ENCODE measurements at places on chromosomes 7 and 10.

- no peak for DNase-seq
Measured at GRCh38 chr7:130966246-130967009, 232.4 kb upstream of the KLF14 start.

GRCh38 chr10:33327751-33328150 is 6.7 kb downstream of the NRP1 start:
- DNase-seq: no peak

DNA sequence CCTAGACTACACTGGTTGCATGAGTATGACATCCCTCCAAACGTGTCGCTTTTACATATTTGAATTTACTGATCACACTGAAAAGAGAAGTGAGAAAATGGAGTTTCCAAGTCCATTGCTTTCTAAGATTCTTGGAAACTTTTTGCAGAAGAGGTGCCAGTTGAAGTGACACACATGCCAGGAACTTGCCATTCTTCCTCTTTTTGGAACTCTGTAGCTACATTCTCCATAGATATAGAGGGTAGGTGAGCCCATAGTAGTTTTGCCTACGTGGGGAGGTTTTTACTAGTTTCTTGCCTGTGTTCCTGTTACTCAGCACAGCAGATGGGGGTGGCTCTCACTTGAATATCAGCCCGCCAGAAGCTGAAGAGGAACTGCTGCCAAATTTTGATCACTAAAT is 286.6 kb upstream of the NRP1 start:
- DNase-seq: no peak

- DNase-seq: no peak
Measured at GRCh38 chr7:22200238-22200637, 156.7 kb downstream of the RAPGEF5 start.

DNA sequence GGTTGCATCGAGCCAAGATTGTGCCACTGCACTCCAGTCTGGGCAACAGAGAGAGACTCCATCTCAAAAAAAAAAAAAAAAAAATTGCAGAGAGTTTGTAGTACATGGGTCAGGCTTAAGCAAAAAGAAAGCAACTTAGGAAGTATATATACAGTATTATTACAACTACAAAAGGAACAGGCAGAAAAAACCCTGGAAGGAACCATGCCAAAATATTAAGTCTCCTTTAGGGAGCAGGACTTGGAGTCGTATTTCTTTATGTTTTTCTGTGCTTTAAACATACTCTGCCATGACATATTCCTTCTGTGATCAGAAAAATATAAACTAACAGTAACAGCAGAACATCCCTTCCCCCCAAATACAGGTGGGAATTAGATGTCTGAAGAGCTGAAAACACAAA is 144.4 kb downstream of the CUX1 start:
- no peak for DNase-seq

DNA sequence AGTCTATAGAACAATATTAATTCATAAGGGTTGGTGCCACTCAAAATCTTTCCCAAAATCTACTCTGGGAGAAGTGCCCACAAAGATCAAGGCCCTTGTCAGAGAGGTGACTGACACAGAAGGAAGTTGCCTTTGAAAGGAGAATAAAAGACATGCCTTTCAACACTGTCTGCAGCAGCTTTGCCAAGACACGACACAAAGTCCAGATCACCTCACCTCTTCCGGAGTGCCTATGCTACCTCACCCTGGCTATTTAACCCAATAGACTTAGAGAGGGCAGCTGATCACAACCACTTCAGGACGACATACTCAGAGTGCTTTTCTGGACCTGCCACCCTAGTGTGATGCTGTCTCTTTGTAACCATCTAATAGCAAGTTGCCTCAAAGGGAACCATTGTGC is 49.0 kb upstream of the YAE1 start:
- no peak for DNase-seq

DNA sequence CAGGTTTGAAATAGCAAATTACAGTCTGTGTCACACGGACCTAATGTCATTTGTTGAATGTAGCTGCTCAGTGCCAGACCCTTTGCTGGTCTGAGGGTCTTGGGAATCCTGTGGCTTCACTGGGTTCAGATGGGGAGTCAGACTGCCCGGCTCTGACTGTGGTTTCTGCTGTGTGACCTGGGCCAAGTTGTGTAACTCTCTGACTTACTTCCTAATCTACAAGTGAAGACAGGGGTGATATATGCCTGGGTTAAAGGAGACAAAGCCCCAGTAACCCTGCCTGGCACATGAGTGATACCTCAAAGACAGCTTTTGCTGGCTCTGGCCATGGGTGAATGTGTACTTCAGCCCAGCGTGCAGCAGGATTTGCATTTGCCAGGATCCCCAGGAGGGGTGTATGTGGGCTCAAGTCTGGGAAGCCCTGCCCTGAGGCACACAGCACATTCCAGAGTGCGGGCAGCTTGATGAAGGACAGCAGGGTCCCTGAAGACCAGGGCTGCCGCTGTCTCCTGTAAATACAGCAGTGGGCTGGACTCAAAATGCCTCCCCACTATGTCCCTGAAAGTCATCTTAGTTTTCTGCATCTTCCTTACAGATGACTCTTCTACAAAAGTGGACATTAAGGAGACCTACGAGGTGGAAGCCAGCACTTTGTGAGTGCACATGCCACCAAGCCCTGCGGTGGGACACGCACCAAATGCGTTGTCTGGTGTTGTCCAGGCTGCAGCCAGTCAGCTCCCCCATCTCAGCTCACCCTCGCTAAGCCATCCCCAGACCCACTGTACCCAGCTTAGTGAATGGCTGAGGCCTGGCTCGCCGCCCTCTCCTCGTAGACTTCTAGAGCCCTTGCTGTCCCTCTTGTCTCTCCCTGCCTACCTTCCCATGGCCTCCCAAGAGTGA is 16.4 kb downstream of the NACAD start:
- DNase-seq: no peak

DNA sequence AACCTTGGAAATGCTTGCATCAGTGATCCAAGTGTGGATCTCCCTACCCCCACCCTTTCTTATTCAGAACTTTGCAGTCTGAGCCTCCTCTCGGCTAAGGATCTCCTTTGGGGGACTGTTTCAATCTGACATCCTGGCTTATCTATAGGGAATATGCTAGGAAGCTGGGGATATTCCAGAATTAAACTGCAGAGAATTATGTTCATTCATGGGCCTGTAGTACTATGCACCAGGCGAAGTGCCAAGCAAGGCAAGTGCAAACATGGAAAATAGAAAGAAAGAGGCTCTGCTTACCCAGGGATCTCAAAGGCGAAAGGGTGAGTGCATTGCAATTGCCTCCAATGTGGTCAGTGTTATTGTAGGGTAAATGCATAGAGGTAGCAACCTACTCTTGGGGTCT is 96.5 kb downstream of the CACNB2 start:
- no peak for DNase-seq

- peak; percentile 62 for DNase-seq
Measured at GRCh38 chr10:30435073-30435422, 1.1 kb downstream of the MAP3K8 start.

- no peak for DNase-seq
Measured at GRCh38 chr10:47301833-47302232, 1.8 kb downstream of the GDF10 start.

- no peak for DNase-seq
Measured at GRCh38 chr10:14391342-14391741, 60.6 kb upstream of the FRMD4A start.

- DNase-seq: peak; percentile 51
Measured at GRCh38 chr7:100655908-100656674, at the start of gene ACTL6B. Gene ACTL6B, minus strand, starts transcription at chr7:100656448. Its CDS starts 94 bp downstream, at chr7:100656354.

DNA sequence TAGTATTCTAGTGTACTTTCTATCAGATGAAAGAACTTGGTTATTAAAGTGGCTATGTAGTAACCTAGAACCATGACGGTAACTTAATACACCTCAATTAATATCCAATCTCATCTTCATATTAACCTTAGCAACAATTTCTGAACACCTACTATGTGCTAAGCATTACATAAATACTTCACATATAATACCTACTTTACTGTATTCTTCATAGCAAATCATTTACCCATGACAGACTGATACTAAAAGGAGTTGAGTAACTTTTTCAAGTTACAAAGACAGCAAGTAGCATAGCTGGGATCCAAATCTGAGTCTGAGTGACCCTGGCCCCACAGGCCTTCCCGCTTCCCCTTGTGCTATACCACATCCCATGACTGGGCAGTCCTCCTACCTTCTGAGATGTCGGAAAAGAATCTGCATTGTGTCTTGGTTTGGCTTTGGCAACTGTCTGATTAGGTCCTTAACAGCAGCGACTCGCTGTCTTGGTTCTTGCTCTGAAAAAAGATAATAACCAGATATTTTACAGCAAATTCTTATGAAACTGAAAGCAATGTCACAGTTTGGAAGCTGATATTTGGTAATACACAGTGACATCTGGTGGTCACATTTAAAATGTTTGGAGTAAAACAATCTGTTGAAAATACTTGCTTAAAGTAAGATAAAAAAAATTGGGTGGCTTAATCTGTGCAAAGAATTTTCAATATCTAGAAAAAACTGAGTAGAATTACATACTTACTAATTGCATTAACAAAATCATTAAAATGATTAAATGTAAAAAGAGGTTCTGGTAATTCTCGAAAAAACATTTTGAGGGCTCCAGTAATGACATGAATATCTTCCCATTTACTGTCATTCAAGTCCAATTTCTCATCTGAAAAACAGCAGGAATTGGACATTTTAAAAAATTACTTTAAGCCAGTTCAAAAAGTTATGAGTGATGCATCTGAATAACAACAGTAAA is 120.1 kb downstream of the ARHGAP12 start:
- peak; percentile 89 for DNase-seq

DNA sequence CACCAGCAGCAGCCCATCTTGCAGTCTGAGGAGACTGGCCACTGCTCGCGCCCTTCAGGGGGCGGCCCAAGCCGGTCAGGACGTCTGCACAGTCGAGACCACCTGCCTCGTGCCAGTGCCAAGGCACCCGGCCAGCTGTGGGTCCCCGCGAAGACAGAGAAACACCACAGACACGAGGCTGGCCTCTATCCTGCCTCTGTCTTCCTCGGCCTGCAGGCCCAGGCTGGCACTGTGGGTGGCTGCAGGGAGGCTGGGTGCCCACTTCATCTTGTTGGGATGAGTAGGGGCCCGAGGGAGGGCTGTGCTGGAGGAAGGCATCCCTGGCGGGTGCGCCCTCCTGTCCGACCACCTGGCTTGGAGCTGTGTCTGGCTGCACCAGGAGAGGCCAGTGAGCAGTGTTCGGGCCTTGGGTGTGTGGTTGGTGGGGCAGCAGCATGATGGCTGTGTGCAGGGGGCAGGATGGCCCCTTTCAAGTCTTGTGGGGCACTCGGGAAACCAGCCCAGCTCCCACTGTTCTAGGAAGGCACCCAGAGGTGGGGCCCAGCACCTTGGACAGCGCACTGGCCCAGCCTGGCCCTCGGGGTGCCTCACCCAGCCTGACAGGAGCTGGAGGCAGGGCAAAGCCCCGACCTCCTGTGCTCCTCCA is 7.3 kb downstream of the DPYSL4 start:
- DNase-seq: peak; percentile 26

DNA sequence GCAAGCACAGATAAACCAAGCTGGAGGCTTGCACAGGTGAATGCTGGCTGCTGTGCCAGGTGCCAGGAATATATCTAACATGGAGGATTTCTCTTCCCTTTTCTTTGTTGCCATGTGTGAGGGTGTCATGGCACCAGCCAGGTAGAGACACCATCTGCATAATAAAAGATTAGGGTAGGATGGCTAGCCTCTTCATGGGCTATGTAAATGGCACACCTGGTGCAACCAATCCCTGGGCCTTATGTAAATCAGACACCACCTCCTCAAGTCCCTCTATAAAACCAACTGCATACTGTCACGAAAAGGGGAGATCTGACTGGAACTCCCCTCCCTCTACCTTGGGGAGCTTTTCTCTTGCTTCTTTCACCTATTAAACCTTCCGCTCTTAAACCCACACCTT is 322.5 kb upstream of the POM121L12 start:
- no peak for DNase-seq

DNA sequence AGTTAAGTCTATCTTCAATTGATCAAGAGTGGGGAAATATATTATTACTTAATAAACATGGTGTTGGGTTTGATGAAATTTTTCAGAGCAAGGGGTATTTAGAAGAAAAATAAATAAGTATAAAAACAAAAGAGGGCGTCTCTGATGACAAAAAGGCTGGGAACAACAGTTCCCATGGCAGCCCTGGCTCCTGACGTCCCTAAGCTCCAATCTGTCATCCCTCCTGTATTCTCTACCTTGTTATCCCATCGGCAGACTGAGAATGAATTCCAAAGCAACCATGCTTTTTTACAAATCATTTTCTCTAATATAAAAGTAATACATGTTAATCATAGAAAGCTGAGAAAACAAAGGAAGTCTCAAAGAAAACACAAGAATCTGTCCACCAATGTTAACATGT is 55.5 kb downstream of the SORBS1 start:
- no peak for DNase-seq

DNA sequence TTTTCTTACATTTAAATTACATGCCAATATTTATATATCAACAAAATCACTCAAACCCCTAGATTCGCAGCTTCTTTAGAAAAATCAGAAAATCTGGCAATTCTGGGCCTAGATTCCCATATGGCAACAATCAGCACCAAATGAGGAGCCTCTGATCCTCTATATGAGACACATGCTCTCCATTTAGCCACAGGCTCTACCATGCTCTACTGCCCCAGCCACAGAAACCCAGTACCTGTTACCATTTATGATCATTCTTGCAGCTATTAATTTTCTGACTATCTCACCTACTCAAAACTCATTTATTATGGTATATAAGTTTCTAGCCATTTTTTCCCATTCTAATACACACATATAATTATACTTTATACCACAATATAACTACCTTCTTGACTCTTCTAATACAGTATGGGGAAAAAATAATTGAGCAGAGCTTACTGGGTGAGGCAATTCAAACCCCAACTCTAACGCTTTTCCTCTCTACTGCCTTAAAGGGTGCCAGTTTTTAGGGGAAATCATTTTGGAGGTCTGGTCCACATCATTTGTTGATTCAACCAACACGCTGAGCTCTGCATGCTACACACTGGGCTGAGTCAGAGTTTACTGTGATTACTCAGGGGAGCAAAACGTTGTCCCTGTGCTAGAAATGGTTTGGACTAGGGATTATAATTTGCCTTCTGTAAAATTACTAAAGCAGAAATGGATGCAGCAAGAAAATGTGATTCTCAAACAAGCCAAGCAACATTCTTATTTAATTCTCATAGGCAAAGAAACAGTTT is 11.6 kb downstream of the PDLIM1 start:
- DNase-seq: peak; percentile 67

DNA sequence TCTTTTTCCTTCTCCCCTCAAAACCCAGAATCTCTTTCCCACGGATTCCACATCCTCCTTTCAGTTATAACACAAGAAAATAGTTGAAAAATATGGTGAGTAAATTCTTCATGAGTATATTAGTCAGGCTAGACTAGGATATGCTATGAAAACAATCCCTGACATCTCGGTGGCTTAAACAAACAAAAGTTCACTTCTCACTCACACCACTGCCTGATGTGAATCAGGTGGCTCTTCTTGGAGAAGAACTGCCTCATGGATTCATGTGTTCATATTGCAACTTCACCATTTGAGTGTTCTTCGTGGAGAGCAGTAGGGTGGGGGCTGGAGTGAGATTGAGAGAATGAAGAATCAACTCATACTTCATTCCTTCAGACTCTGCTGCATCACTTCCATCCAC is 204.1 kb downstream of the PHF14 start:
- no peak for DNase-seq

GRCh38 chr7:139860090-139860775 is 31.2 kb downstream of the TBXAS1 start:
- no peak for DNase-seq

Measured in fibroblast of pulmonary artery (primary cell).